ENCODE measurements at places on chromosomes 12 and 14.

DNA sequence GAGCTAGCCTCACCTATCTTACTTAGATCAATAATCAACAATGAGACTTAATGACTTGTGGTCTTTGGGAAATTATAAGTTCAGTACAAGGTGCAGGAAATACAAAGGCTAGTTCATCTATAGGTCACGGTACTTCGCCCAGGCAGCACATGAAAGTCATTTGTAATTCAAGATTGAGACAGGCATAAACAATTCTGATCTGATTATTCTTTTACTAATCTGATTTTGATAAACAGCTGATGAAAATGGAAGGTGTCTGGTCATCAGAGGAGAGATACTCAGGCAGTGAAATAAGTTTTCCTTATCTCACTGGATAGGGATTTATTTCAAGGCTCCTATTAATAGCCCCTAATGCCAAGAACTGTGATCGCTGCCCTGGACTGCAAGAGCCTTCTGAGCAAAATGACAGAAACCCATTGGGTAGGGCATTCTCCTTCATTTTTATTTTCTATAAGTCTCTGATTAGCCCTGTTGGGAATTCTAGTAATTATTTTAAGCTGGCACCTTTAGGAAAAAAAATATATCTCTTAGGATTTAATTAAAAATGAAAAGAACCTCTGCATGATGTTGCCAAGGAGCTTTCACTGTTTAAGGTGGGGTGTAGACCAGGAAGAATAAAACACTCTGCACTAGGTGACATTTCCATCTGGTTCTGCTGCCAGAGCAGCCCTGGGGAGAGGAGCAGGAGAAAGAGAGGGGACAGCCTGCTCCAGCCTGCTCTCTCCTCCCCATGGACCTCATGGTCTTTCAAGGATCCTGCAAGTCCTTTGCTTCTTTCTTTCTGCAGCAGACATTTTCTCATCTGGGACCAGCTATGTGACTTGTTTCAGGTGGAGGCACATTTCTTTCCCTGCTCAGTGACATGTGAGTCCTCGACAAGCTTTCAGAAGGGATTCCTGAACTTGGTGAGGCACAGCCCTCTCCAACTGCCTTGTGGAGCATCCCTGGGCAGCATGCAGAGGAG lies 44.8 kb downstream of the SSPN start:
- no peak for DNase-seq

DNA sequence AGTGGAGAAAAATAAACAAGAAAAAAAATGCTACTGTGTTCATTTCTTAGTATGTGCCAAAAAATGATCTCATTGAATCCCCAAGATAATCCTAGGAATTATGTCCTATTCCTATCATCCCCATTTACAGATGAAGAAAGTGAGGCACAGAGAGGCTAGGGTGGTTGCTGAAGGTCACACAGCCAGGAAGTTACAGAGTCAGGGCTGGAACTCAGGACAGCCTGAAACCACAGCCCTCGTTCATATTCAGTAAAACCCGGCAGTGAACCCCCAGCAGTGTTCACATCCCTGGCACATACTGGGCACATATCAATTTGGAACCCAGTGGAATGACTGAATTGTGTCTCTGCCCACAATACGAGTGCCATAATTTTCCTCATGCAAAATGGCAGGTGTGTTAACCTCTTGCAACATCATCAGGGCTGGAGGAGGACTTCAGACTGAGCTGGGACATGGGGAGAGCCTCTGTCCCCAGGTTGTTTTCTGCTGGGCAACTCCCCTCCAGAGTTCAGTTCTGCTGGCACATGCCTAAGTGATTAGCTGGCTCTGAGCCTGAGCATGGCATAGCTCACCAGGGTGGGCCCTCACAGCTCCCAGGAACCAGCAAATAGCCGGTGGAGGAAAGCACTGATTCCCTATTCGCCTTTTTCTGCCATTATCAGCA lies 2.0 kb upstream of the PPP1CC start:
- DNase-seq, result no peak

- no peak for DNase-seq
Observed at GRCh38 chr14:47763188-47763854, 87.9 kb upstream of the MDGA2 start.

- no peak for DNase-seq
Observed at GRCh38 chr14:22391908-22392565, 197.0 kb downstream of the DAD1 start.

DNA sequence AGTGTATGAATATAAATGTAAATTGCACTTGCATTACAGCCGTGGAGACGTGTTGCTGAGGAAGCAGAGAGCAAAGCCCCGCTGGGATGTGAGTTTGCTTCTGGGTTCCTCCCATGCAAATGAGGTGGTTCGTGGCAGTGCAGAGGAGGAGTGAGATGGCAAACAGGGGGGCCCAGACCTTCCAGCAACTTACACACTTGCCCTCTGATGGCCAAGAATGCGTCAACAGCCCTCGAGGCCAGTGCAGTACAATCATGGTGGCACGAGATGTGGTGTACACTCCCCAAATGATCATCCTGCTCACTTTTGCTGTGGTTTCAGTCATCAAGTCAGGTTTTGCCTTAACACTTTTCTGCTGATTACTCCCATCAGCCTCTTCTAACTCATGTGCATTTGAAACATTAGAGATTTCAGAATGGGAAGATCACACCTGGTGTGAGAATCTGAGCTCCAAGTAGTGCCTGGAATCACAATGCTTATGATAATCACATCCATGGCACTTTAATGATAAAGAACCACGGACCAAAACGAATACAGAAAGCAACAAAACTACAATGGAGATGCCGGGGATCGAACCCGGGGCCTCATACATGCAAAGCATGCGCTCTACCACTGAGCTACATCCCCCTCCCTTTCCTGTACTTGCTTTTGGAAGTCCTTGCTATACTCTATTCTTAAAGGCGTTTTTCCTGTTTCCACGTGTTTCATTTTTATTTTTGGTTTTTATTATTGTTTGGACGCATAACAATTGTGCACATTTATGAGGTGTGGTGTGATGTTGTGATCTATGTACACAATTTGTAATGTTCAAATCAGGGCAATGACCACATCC lies 7.0 kb upstream of the UBC start:
- DNase-seq, result peak; percentile 58

DNA sequence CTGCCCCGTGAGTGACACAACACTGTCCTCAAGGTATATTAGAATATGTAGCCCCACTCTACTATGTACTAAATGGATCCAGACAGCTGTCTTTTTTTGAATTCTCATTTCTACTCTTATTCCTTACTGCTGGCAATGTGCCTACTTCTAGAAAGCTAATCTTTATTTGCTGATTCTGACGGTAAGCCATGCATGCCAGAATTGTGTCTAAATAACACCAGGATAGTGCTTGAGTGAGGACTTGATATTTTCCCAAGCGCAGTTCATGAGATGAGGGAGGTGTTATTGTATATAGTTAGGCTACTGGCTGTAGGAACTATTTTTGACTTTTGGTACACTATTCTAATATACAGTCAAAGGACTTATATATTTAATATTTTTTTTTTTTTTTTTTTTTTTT lies 316.2 kb upstream of the NAV3 start:
- no peak for DNase-seq

DNA sequence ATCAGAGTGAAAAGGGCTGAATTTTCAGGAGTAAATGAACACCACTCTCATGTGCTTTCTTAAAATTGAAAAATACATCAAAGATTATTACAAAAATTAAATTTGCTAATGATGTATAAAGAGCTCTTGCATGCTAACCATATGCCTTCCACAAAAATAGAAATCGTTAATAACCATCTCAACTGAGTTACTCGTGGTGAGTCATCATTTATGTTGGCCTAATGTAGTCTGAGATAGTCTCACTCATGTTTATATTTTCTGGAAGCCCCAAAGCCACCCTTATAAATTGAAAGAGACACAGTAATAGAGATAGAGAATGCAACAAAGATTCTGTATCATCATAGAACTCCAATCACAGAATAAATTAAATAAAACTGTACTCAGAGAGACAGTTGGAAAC lies 131.2 kb downstream of the KCNH5 start:
- DNase-seq, result no peak

DNA sequence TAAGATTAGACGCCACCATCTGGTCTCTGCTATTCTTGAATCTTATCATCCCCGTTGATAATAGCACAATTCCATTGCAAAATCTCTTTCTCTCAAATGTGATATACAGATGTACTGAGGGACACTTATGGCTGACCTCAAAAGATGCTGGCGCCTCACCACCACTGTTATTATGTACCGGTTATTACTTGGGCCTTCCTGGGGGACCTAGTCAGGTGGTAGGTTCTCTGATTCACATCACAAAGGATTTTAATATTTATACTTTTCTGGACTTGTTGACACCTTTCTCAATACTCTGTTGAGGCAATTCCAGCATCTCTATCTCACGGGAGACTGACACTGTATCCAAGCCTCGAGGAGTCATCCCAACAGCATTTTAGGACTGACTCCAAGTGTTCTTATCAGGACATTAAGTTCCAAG lies 21.3 kb upstream of the FAM234B start:
- no peak for DNase-seq

GRCh38 chr12:107026806-107027635 lies 40.1 kb upstream of the MTERF2 start:
- DNase-seq, result no peak
